ENCODE measurements at places on chromosomes 6 and 20.

GRCh38 chr6:70370496-70370895 lies 42.8 kb upstream of the FAM135A start:
- DNase-seq, result no peak

- DNase-seq, result no peak
These were observed 18.4 kb downstream of the SCP2D1 start for GRCh38 chr20:18831830-18832499.

- DNase-seq, result no peak
These were observed 2.3 kb downstream of the GSTA1 start for GRCh38 chr6:52801188-52801841.

DNA sequence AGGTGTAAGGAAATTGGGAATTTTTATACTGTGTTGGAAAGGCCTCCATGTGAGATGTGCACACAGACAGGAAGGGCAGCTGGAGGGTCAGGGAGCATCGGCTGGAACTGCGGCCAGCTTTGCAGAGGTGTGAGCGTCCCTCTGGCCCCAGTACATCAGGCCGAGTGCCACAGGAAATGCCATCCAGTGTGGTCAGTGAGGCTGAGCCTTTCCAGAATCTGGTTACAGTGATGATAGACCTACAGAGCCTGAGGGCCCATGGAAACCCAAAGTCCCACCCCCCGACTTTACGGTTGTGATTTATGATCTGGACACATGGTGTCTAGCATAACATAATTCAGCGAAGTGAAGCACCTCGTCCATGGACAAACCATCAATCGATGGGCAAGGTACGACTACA lies 137.3 kb upstream of the PDE10A start:
- DNase-seq, result no peak

GRCh38 chr6:43770372-43771209 lies 580 bp downstream of the VEGFA start:
- no peak for DNase-seq

DNA sequence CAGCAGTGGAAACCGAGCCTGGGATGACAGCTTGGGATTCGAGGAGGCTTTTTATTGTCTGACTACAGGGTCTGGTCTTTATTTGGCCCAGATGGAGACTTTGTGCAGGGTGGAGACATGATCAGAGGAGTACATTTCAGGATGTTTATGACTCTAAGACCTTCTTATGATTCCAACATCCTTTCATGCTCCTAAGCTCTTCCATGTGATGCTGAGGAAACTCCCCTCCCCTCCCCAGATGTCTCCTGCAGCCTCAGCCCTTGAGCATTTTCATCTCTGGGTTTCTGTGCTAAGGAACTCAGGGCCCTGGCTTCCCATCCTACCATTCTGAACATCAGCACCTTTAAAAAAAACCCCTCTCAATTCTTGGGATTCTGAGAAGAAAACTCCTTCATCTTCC lies 186.6 kb downstream of the SOX4 start:
- no peak for DNase-seq

DNA sequence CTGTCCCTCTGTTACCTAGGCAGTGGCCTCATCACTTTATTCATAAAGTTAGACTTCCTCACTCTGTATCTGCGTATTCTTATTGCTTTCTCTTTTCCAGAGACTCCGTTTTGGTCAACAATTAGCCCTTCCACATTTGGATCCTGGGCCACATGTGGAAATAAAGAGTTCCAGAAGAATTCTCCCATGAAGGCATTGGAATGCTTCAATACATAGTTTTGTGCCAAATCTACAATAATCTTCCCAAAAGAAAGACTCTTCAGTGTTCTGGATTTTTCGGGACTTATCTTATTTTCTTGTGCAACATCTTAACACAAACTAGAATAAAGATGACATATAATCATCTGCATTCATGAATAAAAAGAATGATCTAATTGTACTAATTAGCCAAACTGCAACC lies 187.7 kb upstream of the BMP2 start:
- DNase-seq, result no peak

DNA sequence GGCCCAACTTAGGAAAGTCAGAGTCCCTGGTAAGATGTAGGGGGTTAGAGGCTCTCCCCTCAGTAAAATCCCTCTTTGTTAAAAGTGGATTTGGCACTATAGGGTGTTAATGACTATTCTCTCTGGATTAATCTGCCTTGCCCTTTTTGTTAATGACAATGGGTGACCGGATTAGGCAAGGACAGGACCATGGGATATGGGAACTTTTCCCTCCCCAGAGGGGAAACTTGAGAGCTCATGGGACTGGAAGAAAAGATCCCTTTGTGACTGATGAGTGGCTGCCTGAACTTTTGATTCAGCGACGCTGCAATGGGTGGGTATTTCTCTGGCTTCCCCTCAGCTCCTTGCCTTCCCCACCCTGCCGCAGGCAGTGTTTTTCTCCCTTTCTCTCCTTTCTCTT lies 12.2 kb upstream of the TAAR9 start:
- no peak for DNase-seq

DNA sequence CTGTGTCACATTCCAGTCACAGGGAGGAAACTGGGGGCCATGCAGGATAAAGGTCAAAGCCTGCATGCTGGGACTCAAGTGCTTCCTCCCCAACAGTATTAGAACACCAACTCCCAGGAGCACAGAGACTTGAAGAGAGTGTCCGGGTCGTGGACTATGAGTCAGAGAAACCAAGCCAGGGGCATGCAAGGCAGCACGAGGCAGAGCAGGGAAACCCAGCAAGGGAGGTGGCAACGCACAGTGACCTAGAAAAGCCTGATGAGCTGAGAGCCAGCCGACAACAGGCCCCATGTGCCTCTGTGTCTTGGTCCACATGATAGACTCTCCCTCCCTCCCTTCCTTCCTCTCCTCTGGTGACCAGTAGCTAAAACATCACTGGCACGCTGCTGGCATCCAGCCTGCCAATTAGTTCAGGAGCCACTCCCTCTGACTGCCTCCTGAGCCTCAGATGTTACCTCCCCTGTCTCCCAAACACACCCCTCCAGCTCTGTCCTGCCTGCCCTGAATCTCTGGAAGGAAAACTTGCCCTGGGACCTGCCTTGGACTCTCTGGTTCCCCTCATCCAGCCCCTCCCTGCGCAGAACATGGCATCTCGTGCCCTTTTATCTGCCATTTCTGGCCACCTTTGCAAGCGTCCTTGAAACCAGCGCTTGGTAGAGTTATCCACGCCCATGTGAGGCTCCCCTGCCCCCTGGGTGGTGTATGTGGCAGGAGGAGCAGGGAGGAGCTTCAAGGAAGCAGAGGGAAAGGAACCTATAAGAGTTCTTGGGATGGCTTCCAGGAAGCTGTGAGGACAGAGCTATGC lies 16.2 kb upstream of the RNF39 start:
- DNase-seq, result no peak

DNA sequence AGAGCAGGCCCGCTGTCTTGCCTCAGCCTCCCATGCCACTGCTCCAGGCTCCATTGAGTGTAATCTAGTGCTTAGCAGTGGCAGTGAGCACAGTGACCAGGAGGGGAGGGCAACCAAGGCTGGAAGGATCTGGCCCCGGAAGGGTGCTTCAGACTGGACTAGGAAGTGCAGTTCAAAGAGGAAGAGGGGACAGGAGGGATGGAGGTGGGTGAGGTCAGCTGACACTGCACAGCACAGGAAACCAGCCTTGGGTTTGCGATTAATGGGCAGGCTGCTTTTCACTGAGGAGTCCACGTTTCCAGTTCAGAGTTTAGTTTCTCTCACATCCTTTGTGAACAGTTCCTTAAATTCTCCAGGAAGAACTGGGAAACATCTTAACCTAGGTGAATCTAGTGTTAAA lies 46.9 kb downstream of the CDS2 start:
- no peak for DNase-seq

- no peak for DNase-seq
These were observed 51.4 kb downstream of the CD40 start for GRCh38 chr20:46169245-46170171.

GRCh38 chr6:106448000-106448426 lies 87.5 kb downstream of the CRYBG1 start:
- DNase-seq, result no peak

DNA sequence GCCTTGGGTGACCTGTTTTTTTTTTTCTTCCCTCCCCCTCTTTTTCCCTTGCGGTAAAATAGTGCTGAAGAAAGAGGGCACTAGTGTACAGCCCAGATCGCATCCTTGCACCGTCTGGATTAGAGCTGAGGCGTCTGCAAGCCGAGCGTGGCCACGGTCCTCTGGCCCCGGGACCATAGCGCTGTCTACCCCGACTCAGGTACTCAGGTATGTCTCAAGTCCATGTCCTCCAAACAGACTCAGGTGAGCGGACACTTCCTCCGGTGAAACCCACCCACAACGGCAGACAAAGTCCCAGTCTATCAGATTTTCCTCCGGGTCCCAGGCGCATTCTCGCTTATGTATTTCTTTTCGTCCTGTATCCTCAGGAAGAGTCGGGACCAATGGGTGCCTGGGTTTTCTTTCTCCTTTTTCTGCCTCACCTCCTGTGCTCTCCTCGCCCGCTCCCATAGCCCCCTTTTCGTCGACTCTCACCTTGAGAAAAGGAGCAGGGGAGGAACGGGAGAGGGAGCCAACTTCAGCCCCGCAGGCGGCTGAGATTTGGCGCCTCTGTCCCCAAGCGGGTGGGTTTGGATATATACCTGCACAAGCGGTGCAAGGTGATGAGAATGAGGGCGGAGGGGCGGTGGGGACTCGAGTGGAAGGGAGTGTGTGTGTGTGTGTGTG lies 1.1 kb upstream of the GRM1 start:
- DNase-seq, result no peak

DNA sequence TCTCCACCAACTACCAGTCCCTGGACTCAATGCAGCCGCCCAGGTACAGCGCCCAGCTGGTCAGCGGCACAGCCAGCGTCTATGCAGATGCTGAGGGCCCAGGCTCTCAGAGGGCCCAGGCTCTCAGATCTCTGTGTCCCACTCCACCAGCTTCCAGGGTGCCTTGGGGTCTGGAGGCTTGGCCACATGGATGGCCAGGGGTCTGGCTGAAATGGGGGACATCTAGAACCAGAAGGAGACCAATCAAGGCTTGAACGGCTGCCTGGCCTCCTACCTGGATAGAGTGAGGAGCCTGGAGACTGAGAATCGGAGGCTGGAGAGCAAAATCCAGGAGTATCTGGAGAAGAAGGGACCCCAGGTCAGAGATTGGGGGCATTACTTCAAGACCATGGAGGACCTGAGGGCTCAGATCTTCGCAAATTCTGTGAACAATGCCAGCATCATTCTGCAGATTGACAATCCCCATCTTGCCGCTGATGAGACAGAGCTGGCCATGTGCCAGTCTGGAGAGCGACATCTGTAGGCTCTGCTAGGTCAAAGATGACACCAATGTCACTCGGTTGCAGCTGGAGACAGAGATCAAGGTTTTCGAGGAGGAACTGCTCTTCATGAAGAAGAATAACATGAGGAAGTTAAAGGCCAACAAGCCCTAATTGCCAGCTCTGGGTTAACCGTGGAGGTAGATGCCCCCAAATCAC lies 44.1 kb upstream of the GRM4 start:
- DNase-seq, result peak; percentile 22

GRCh38 chr20:10216146-10216791 lies 2.4 kb upstream of the SNAP25 start:
- no peak for DNase-seq

GRCh38 chr6:9248133-9248532 lies 812.8 kb upstream of the SLC35B3 start:
- no peak for DNase-seq

DNA sequence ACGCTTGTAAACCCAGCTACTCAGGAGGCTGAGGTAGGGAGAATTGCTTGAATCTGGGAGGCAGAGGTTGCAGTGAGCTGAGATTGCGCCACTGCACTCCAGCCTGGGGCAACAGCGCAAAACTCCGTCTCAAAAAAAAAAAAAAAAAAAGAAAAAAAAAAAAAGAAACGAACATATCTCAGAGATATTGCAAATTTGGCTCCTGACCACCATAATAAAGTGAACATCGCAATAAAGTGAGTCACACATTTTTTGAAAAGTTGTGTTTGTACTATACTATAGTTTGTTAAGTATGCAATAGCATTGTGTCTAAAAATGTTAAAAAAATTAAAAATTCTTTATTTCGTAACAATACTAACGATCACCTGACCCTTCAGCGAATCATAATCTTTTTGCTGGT lies 13.3 kb downstream of the RSPH9 start:
- no peak for DNase-seq

DNA sequence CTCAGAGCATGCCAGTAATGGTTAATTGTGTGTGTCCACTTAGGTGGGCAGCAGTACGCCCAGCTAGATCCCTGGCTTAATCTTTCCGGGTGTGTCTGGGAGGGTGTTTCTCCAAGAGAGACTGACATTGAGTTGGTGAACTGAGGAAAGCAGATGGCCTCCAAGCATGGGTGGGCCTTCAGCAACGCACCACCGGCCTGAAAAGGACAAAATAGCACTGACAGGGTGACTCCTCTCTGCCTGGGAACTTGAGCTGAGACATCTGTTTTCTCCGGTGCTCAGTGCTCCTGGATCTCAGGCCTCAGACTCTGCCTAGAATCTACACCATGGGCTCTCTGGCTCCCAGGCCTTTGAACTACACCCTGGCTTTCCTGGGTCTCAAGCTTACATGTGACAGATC lies 43.2 kb downstream of the C6orf118 start:
- DNase-seq, result no peak

DNA sequence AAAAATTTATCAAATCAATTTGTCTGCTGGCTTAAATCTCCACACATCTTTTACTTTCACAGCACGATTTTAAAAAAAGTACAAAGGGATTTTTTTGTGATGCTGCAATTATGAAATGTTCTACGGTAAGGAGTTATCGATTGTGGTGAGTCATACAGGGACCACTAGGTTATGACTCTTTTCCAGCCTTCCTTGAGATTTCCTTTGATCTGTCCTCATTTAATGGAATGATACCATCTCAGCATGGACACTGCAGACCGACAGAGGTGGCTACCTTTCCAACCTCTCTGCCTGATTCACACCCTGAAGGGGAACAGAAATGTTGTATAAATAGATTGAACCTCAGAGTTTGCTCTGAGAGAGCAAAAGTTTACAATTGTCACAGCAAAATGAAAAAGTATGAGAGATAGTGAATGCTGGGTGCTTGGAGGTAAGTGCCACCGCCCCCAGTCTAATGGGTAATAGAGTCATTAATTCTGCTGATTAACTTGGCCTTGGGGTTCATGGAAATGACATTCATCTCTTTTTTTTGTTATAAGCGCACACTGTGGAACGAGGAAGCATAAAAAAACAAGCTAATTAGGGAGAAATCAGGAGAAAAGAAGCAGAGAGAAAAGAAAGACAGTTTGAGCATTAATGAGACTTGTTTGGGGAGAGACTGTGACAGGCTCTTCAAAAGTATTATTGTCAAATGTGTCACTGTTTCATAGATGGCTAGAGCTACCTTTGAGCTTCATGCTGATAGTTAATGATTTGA lies 306.0 kb downstream of the RNF144B start:
- no peak for DNase-seq
